ENCODE measurements at places on chromosomes 16 and 17.

DNA sequence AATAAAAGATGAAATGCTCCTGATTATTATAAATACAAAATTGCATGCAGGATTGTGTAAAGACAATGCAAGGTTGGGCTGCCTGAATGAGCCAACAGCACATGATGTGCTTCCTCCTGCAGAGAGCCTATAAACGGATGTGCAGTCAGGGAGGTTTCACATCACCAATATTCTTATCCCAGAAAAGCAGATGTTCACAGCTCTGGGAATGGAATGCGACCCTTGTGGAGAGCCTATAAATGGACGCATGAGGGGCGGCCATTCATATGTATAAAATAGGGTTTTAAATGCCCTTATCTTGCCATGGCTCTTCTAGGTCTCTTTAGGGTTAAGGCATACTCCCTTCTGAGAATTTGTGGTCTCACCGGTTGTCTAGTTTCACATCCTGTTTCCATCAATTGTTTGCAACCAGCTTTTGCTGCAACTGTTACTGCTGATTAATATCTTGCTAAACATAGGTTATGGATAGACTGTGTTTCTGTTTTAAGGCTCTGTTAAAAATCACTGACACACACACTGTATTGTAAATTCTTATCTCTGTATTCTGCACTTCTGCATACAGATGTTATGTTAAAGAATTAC, 31.9 kb downstream of the SLFN11 start:
- DNase-seq = no peak

- DNase-seq = no peak
These were observed 2.4 kb downstream of the MMP15 start for GRCh38 chr16:58027916-58028455.

DNA sequence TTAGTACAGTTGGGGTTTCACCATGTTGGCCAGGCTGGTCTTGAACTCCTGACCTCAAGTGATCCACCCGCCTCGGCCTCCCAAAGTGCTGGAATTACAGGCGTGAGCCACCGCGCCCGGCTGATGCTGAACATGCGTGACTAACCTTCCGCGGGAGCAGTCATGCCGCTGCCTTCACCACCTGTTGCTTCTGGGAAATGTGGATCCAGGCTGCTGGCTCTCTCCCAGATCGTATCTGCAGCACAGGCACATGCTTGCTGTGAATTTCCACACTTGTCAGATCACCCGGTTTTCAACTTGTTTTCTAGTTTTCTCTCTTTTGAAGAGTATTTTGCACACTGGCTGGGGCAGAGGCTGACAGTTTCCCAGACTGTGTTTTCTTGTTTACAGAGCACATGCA, 97.9 kb downstream of the ADCY9 start:
- DNase-seq = no peak

- no peak for DNase-seq
These were observed 11.5 kb downstream of the FLII start for GRCh38 chr17:18246880-18247612.

GRCh38 chr17:74822335-74822938, 37.2 kb downstream of the GRIN2C start:
- DNase-seq = no peak

GRCh38 chr17:75625813-75626486, 7.3 kb upstream of the SMIM5 start:
- no peak for DNase-seq

GRCh38 chr17:56795221-56795865, 38.4 kb downstream of the C17orf67 start:
- DNase-seq = no peak

DNA sequence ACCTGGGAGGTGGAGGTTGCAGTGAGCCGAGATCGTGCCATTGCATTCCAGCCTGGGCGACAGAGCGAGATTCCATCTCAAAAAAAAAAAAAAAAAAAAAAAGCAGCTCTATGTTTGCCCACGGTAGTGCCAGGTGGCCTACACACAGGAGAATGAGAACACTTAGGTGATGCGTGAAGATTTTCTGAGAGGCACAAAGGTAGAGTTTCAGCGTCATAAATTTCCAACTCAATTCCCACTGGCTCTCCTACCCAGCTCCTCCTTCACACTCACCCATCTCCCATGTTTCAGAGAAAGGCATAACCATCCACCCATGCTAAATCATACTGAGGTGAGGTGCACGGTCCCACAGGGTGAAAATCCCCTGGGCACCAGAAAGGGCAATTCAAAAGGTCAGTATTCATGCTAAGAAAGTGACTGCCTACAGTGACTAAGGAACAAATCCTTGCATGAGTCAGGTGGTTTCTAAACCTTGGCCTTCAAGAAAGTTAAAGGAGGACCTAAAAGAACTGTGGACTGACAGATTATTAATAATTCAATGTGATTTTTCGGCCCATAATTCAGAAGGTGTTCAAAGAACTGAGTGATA, 4.8 kb downstream of the DCAKD start:
- no peak for DNase-seq

DNA sequence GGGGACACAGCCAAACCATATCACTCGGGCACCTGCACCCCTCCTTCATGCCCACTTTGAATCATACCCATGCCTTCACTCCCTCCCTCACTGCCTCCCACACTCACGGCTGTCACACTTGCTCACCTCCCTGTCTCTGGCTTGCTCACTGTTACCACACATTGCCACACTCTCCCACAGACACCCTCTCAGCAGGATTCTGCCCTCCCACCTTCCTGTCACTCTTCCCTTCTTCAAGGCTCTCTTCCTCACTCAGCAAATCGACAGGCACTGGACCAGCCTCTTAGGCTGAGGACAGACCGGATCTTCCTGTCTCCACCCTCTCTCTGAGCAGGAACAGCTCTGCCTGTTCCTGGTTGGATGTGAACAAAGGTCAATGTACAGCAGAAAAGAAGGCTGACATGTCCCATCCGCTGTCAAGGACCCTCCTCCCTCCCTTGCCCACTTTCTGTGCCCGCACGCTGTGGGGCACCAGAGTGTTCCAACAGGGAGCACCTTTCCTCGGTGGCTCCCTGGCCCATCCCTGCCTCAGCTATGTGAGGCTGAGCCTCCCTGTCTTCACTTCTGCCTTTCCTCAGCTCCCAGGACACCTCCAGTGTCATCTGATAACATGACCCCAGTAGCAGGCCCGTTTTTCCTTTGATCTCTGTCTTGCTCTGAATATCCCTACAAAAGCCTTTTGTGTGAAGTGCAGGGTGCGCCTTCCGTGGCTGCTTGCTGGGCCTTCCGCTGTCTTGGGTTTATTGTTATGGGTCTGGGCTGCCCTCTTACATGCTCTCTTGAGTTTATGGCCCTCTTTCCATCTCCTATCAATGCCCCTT, 47.0 kb downstream of the CCDC182 start:
- DNase-seq = no peak

DNA sequence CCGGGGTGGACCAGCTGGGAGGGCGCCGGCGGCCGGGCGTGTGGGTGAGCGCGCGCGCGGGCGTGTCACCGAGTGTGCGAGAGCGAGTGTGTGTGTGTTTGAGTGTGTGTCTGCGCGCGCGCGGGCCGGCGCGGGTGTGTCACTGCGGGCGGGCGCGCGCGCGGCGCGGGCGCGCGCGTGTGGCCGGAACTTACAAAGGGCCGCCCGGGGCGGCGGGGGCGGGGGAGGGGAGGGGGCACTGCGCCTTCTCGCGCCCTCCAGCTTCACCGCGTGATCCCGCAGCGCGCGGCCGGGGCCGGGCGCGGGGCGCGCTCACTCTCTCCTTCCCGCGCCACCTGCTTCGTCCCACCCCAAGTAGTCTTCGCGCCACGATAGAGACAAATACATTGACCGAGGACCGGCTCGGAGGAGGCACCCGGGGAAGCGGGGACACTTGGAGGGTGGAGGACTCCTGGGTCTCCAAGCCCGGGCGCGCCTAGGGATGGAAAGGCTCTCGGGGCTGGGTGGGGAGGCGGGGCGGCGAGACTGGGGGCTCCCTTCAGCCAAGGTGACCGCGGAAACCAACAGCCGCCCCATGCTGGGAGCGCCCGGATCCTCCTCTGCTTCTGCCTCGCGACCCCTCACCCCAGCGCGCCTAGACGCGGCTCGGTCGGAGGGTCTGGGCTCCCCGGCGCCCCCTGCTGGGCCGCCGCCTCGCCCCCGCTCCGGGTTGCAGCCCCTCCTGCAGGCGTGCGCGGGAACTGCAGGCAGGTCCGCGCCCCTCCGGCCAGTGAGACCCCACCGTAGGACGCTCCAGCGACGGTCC, at the start of gene SRCIN1:
TSS of gene SRCIN1 (minus strand) at position 112 of the 805 bp plus-strand sequence. CDS start 247 bp downstream, outside the sequence.
- DNase-seq = peak; percentile 9

GRCh38 chr16:2663553-2664546, 18.5 kb upstream of the KCTD5 start:
- DNase-seq = no peak
